ENCODE measurements at places on chromosomes 1 and 21. TPM values are rescaled to one million over a fixed set of nuclear protein-coding genes. Genes with fewer than 3 reads are reported as not detected.

DNA sequence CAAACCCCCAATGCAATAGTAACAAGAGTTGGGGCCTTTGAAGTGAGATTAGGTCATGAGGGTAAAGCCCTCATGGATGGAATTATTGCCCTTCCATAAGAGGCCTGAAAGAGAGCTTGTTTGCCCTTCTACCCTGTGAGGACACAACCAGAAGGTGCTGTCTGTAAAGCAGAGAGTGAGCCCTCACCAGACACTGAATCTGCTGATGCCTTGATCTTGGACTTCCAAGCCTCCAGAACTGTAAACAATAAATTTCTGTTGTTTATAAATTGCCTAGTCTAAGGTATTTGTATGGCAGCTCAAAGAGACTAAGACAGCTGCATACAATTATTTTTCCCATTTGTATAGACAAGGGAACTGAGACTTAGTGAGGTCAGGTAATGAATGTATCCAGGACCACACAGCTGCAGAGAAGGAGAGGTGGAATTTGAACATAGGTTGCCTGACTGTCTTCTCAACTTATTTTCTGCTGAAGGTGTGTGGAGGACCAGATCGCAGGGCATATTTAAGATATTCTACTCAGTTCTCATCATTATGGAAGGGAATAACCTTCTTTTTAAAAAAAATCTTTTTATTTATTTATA is 18.7 kb downstream of the IL23R start:
- H3K4me1 ChIP-seq: peaks cover 2% of the 10 kb centered on the region
- H3K4me3 ChIP-seq: no peak overlapping the region
- peaks cover 7% of the 10 kb centered on the region for H3K36me3 ChIP-seq
- no peak for DNase-seq

DNA sequence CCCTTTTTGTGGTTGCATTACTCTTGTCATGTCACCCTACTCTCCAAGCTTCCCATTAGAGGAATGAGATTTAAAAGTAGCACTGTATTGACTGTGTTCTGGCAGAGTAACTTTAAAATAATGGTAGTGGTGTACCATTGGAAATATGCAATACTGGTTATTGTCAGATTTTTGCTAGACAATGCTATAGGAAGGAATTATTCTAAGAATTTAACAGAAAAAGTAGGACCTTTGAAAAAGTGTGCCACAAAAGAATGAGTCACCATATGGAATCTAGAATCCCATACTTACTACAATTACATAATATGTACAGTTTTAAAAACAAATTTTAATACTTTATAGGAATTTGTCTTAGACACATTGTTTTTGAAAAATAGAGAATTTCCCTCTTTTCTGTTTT is 13.8 kb downstream of the MIER1 start:
- no peaks in the 10 kb centered on the region for H3K27me3 ChIP-seq
- H3K27ac ChIP-seq: no peak overlapping the region
- H3K4me1 ChIP-seq: peaks cover 72% of the 10 kb centered on the region
- no peak overlapping the region for H3K4me3 ChIP-seq
- no peak for DNase-seq

- peaks cover 4% of the 10 kb centered on the region for H3K4me1 ChIP-seq
- H3K4me3 ChIP-seq: no peak overlapping the region
- no peak overlapping the region for H3K27ac ChIP-seq
- H3K27me3 ChIP-seq: peaks cover 4% of the 10 kb centered on the region
Measured at GRCh38 chr1:232767305-232768074, 37.7 kb upstream of the MAP10 start.

The LMX1A gene
- not detected for total RNA-seq

- no peaks in the 10 kb centered on the region for H3K4me1 ChIP-seq
- no peaks in the 10 kb centered on the region for H3K36me3 ChIP-seq
- DNase-seq: no peak
- no peak overlapping the region for H3K27ac ChIP-seq
- no peak overlapping the region for H3K4me3 ChIP-seq
- no peaks in the 10 kb centered on the region for H3K27me3 ChIP-seq
Measured at GRCh38 chr1:50266509-50266908, 156.7 kb downstream of the DMRTA2 start.

DNA sequence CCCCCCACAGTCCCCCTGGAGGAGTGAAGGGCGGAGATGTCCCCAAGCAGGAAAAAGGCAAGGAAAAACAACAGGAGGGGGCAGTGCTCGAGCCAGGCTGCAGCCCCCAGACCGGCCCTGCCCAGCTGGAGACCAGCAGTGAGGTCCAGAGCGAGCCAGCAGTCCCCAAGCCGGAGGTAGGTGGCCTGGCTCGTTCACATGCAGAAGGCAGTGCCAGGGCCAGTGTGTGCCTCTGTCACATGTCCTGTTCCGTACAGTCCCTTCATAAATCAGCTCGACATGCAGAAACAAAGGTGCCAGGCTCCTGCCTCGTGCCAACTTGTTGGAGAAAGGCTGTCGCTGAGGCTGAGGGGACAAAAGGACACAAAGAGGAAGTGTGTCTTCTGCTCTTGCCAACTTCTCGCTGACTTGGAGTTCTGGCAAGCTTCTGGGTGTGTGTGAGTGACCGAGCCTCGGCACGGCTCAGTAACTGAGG is 24.1 kb upstream of the MPZL1 start:
- H3K27me3 ChIP-seq: no peaks in the 10 kb centered on the region
- peaks cover 78% of the 10 kb centered on the region for H3K36me3 ChIP-seq

DNA sequence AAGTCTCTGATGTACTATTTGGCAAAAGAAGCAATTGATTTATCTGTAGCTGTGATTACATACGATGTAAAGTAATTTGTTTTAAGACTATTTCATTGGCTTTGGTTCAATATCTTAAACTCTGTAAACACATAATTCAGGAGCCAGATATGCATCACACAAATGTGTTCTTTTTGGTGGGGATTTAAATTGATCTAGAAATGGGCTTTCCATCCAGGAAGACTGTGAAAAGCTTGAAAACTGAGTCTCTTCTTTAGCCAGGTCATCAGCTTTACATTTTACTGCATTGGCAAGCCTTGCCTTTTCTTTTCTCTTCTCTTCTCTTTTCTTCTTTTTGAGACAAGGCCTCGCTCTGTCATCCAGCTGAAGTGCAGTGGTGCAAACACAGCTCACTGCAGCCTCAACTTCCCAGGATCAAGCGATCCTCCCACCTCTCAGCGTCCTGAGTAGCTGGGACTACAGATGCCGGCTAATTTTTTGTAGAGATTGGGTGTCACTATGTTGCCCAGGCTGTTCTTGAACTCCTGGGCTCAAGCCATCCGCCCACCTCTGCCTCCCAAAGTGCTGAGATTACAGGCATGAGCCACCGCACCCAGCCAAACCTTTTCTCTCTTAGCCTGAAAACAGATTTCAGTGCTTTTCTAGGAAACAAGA is 1.4 kb downstream of the RCAN3 start:
- no peaks in the 10 kb centered on the region for H3K27me3 ChIP-seq
- H3K4me1 ChIP-seq: peaks cover 66% of the 10 kb centered on the region
- H3K27ac ChIP-seq: peak overlapping the region; percentile 97
- H3K36me3 ChIP-seq: peaks cover 45% of the 10 kb centered on the region
- peak; percentile 26 for DNase-seq
- peak overlapping the region; percentile 94 for H3K4me3 ChIP-seq

DNA sequence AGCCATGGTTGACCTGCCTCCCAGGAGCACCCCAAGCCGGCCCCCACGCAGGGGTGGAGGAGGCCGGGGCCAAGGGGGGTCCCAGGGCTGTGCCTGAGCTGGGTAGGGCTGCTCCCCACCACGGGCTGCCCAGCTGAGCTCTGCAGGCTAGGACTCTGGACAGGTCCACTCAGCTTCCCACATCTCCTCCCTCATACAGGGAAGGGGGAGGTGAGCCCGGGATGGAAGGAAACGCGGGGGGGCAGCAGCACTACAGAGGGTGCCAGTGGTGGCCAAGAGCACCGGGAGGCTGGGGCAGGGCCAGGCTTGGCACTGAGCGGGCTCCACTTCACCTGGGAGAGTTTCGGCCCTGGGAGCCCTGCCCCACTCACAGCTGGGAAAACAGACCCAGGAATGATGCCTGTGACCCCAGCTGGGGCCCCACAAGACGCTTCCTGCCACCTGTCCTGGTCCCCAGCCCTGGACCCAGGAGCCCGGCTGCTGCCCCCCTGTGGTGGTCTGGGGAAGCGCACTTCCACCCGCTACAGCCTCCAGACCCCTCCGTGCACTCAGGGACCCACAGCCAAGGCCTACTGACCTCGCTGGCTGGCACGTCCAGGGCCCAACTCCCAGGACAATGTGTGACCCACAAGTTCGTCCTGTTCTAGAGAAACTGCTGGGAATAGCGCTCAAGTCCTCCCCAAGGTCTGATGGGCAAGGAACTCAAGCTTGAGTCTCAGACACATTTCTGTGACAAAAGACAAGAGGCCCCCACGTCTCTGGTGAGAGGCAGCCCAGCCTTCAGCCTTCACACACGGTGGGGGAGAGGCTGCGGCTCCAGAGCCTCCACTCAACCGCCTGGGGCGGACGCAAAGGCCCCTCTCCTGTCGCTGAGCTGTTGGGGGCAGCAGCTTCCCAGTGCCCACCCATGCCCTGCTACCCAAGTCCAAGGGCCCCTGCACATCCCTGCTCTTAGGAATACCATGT is 3.0 kb downstream of the AURKAIP1 start:
- peak overlapping the region; percentile 62 for H3K27ac ChIP-seq
- H3K4me3 ChIP-seq: peak overlapping the region; percentile 58
- peaks cover 40% of the 10 kb centered on the region for H3K4me1 ChIP-seq
- peak; percentile 85 for DNase-seq

DNA sequence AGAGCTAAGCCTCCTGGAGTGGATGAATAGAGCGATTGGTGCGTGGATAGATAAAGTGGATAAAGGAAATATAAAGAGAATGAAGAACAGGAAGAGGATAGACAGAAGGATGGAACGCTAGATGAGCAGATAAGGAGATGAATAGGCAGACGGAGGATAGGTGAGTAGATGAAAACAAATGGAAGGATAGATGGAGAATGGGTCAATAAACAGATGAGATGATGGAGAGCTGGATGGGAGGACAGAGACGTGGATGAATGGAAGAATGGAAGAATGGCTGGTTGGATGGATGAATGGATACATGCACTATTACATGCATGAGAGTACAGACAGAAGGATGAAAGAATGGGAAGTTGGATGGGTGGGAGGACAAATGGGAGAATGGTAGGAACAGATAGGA is 35.2 kb upstream of the EDN2 start:
- DNase-seq: no peak
- H3K4me1 ChIP-seq: no peaks in the 10 kb centered on the region
- H3K36me3 ChIP-seq: no peaks in the 10 kb centered on the region
- no peak overlapping the region for H3K27ac ChIP-seq

The SH2D5 gene
- total RNA-seq: not detected

The C1QTNF12 gene
- total RNA-seq: 1.8 TPM

DNA sequence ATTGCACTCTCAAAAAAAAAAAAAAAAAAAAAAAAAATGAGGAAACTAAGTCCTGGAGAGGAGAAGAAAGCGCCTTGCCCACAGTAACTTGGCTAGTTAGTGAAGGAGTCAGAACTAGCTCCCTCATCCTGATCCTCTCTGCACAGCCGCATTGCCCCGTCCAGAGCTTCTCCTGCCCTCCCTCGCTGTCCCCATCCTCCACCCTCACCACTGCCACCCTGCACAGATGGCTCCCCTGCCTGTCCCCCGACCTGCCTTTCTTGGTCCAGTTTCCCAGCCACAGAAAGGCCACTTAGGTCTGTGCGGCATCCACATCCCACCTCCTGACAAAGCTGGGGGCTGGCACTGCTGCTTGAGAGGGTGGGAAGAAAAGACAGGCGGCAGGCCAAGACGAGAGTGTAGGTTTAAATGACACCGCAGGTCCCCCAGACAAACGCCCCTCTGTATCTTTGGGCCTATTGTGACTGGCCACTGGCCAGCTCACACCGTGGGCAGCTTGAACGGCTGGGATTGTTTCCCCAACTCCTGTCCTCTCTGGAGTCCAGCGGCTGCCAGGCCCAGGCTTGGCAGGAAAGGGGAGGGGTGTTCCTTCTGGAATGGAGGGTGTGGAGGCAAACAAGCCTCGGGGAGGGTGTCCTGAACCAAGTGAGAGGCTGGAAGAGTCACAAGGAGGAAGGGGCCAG is 20.2 kb downstream of the NCMAP start:
- H3K27ac ChIP-seq: no peak overlapping the region
- H3K4me1 ChIP-seq: peaks cover 13% of the 10 kb centered on the region
- no peak overlapping the region for H3K4me3 ChIP-seq
- no peak for DNase-seq
- peaks cover 2% of the 10 kb centered on the region for H3K27me3 ChIP-seq
- no peaks in the 10 kb centered on the region for H3K36me3 ChIP-seq

GRCh38 chr1:239056940-239057339 is 329.4 kb upstream of the CHRM3 start:
- no peaks in the 10 kb centered on the region for H3K36me3 ChIP-seq
- DNase-seq: no peak
- no peak overlapping the region for H3K27ac ChIP-seq

DNA sequence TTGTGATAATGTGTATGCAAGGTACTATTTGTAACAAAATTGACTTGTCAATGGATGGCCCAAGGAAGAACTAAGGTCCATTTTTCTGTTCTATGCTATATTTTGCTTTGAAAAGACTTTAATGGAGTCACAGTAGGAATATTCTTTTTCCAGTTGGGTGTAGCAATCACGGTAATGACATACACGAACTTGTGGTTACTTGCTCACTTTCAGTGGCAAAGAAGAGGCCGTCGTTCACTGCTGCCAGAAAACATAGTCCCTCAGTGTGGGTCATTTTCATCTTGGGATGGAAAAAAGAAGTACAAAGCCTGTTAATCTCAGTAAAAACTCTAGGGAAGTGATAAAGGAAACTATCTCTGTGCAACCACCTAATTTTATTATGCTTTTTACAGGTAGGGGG is 47.8 kb upstream of the LAMC2 start:
- no peaks in the 10 kb centered on the region for H3K4me1 ChIP-seq
- no peak for DNase-seq
- no peak overlapping the region for H3K4me3 ChIP-seq
- peaks cover 6% of the 10 kb centered on the region for H3K27me3 ChIP-seq
- no peak overlapping the region for H3K27ac ChIP-seq
- no peaks in the 10 kb centered on the region for H3K36me3 ChIP-seq

The WNT3A gene
- total RNA-seq: not detected

GRCh38 chr1:228104526-228105269 is 1.6 kb upstream of the C1orf35 start:
- no peaks in the 10 kb centered on the region for H3K27me3 ChIP-seq
- peak overlapping the region; percentile 80 for H3K4me3 ChIP-seq
- H3K4me1 ChIP-seq: peaks cover 50% of the 10 kb centered on the region
- peaks cover 28% of the 10 kb centered on the region for H3K36me3 ChIP-seq
- peak overlapping the region; percentile 91 for H3K27ac ChIP-seq

The TTC22 gene
- total RNA-seq: 5.0 TPM

DNA sequence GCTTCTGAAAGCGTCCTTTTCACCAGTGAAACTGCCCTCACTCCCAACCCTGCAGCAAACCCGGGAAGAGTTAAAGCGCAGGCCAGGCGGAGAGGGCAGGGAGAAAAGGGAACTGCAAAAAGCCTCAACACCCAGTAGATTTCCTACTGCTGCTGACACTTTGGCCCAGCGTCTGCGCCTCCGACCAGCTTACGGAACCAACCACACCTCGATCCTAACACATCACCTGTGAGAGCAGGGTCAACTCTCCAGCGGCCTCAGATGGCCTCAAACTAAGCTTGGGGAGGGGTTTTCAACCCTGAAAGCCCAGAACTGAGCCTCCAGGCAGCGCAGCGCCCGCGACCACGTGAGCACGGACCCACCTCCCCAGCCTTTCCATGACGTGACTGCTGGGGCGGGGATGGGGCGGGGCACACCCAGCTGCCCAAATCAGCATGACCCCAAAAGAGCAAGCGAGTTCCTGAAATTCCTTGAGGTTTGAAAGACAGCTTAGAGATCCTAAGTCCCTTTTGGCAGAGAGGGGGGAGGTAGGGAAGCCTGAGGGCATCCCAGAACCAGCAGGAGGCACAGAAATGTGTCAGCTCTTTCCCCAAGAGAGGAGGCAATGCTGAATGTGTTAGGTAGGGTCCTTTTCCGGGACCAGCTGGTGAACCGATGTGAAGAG is 59.1 kb downstream of the ITPKB start:
- peaks cover 26% of the 10 kb centered on the region for H3K36me3 ChIP-seq
- peak; percentile 82 for DNase-seq
- peaks cover 88% of the 10 kb centered on the region for H3K4me1 ChIP-seq

The RASAL2 gene
- not detected for total RNA-seq

Measured in activated CD8-positive, alpha-beta T cell treated with anti-CD3 and anti-CD28 coated beads, Interleukin-2, amount 10 ng/mL, durations not matched to agents 7 days and 5 days (primary cell).